Left kidney (tissue), 8 donors: ENCODE measurements at places on chromosomes 4 and X. TPM values are rescaled to one million over a fixed set of nuclear protein-coding genes. Genes with fewer than 3 reads are reported as not detected.
A peak's percentile ranks its signal among the peaks of the same experiment; 100 is the strongest.

DNA sequence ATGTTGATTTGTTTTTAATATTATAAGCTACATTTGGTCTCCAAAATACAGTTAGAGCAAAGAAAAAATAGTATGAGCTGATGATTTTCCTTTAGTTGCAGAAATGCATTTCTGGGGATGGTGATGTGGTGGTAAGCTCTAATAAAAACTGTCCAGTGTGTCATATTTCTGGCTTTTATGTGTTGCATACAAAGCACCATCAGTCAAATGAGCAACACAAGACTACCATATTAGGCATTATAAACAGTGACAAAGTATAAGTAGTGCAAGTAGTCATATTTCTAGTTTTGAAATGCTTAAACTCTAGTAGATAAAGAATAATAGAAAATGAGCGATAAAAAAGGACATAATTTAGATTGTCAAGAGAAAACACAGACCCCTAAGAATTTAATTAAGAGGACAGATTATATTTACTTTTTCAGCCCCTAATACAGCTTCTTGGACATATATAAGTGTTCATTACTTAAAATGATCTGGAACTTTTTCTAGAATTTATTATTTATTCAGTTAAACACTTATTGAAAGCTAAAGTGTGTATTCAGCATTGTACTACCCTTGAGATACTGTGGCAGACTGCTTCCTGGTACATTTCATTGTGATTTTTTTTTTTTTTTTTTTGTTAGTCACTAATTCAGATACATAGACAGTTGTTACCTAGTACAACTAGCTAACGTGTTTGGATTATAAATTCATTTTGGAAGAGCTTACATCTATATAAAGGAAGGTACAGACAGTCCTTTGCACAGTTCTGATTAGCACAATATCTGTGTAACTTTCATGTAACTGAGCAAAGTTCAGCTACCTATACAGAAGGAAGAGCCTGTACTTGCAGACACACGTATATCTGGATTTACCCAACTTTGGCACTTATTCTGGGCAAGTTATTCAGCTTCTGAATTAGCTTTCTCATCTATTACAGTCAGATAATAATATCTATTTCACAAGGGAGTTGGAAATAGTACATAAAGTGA, 22.3 kb downstream of the RAP1GDS1 start:
- no peak for DNase-seq

DNA sequence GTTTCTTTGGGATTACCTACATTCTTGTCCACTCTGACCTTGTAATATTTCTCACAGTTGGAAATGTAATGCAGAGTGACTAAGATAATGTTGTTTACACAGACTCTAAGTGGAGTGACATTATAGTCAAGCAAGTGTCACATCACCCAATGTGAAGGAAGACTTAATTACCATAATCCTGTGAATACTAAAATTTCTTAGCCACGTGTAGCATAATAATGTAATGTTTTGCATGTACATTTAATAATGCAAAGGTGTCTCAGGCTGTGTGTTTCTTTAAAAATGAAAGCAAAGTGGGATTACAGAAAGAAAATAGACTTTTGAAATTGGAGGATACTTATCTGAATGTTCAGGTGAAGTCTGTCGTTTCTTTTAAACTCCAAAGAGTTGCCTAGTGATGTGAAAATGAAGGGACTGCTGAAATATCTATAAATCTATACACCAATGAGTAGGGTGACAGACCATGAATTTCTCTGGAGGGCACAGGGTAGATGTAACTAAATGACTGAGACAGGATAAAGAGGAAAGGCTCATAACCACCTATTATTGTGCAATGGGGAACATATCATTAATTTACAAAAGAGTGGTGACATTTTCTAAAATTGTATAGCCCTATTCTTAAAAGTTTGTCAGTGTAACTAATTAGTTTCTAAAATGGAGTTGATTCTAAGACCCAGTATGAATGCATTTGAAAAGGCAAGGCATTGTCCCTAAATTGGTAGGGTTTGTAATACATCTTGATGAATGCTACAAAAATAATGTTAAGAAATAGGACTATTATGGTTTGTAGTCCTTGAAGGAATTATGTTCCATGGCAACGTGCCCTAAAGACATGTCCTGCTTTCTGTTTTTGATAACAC, 235.7 kb downstream of the DACH2 start:
- no peak for DNase-seq

DNA sequence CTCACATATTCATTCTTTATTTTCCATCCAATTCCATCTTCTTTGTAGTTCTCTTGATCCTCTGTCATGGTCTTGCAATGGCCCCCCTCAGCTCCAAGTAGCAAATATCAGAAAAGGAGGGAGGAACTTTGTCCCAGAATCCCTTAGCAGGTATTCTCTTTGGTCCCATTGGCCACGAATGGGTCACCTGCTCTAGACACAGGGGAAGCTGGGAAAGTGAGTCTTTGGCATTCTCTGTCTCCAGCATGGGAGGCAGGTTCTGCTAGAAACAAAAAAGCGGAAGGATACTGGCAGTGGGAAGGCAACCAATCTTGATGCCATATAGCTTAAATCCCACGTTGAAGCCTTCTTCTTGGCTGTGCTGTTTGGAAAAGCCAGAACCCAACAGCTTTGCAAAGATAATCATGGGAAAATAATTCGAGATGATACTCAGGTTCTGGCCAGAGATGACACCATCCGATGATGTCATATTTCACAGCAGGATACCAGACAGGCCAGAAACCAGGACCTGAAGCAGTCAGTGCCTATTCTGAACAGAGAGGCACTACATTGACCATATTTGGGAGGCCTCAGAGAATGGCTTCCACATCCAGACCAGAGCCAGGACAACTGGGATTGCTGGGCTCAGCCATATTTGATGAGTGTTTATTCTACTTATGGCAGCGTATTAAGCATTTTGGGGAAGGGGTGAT, 110.4 kb upstream of the ATXN3L start:
- DNase-seq = no peak

DNA sequence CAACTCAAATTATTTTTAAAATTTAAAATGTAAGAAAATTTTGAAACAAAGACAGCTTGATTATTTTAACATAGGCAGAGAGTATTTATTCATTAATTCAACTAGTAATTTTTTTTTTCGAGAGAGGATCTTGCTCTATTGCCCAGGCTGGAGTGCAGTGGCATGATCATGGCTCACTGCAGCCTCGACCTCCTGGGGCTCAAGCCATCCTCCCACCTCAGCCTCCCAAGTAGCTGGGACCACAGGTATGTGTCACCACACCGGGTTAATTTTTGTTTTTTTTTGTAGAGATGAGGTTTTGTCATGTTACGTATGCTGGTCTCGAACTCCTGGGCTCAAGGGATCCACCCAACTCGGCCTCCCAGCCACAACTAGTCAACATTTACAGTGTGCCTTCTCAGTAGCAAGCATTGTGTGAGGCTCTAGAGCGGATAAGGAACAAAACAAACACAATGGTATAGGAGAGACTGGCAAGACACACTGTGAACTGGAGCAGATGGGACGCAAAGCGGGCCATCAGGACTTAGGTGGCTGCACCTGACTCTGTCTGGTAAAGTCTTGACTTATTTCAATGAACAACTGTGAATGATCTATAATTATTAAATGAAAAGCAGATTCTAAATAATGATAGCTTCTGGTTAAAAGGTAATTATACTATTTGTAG, 21.6 kb downstream of the SETD7 start:
- DNase-seq = no peak

DNA sequence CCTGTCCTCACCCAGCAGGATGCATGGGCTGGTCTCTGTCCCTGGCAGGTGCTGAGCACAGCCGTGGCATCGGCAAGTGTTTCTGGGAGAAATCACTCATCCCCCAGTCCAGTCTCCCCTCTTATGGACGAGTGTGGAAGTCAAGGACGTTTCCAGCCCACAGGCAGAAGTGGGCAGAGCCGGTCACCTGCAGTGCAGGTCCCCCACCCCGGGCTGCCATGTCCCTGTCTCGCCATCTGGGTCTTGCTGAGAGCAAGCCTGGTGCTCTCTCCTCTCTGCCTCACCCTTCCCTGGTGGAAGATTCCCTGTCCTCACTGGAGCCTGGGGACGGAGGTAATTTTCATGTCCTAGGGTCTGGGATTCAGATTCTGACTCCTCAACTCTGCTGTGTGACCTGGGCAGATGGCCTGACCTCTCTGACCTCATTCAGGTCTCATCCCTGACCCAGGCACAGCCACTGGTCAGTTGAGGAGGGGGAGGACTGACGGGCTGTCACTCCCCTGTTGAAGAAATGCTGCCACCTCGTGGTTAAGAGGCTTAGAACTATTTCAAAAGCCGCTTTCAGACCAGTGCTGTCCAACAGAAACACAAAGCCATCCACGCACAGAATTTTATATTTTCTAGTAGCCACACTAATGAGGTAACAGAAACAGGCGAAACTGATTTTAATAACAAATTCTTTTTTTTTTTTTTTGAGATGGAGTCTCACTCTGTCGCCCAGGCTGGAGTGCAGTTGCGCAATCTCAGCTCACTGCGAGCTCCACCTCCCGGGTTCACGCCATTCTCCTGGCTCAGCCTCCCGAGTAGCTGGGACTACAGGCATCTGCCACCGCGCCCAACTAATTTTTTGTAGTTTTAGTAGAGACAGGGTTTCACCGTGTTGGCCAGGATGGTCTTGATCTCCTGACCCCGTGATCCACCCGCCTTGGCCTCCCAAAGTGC, 1.8 kb downstream of the CPZ start:
- DNase-seq = peak; percentile 81

DNA sequence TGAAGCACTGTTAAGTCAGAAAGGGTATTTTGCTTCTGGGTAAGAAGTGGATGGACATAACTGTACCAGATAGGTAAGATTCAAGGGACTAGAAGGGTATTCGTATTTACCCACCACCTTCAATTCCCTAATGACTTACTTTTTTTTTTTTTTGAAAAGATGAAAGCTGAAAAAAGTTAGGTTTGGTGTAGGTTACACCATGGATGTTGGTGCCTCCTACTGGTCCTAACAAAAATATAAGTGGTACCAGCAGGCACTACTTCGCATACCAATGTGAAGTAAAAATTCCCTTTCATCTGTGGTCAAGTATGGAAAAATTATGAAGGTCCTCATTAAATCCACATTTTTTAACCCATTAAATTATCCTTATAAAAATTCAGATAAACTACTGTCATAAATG, 7.2 kb downstream of the ANKRD17 start:
- DNase-seq = no peak

- DNase-seq = no peak
These were observed 18.0 kb downstream of the PNMA6F start for GRCh38 chrX:153303276-153304262.

DNA sequence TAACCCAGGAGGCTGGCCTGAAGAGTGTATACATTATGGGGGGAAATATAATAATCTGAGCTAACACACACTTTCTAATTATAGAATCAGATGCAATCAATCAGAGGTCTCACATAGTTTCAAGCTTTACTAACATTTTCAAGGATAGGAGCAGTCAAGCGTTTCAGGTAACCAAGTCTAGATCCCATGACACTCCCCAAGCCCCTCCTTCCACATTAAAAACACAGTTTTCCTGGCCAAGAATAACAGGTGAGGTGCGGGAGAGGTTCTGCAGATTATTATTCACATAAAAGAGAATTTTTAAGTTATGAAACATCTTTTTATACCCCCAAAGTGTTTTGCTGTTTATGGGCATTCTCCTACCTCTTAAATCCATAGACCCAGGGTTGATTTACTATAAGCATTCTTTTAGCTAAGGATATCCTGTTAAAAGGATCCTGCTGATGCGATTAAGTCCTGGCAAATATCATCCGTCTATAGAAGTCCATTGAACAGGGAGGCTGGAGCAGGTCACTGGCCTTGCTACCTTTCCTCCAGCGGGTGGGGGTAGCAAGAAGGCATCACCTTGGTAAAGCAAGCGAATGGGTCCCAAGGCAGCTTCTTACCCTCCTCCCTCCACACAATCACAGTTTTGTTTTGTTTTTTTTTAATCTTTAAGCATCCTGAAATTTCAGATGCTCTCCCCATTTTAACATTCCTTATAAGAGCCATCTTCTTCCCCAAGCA, 104.7 kb upstream of the GPM6A start:
- peak; percentile 22 for DNase-seq

Gene ALAS2
- polyA plus RNA-seq = 8.1 TPM

Gene SLC16A2
- polyA plus RNA-seq = 30.5 TPM

Gene UGT2B17
- polyA plus RNA-seq = 0.15 TPM

Gene HERC5
- 6.0 TPM for polyA plus RNA-seq

Gene SLC10A6
- polyA plus RNA-seq = 0.30 TPM

Gene FAT4
- 35.3 TPM for polyA plus RNA-seq
